ENCODE measurements at places on chromosomes 4 and X.

GRCh38 chr4:107133965-107134653 lies 98.0 kb upstream of the DKK2 start:
- no peak for DNase-seq

- DNase-seq, result no peak
These were observed 108.6 kb downstream of the CENPC start for GRCh38 chr4:67436742-67437141.

DNA sequence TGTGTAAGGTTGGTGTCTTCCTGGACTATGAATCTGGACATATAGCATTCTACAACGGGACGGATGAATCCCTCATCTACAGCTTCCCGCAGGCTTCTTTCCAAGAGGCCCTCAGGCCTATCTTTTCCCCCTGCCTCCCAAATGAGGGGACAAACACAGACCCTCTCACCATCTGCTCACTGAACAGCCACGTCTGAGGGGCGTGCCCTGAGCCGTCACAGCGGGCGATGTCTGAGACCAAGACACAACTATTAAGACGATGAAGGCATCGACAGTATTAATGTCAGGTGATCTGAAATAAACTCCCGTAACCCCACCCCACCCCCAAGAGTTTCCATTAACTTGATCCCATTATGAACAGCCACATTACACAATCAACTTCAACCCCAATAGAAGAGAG lies 7.9 kb downstream of the TRIML1 start:
- no peak for DNase-seq

DNA sequence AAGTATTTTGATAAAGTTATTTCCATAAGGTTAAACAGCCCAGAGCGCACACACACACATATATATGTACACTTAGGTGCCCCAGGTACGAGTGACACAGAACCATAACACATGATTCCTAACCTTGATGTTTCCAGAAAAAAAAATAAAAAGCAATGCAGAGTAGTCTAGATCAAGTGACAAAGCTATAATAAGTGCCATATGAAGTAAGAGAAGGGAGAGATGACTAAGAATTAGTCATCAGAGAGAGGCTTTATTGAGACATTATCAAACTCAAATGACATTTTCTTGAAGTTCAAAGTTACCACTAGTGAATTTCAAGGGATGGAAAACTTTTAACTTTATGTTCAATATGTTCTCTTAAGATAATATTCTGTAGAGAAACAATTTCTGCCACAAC lies 215.0 kb downstream of the HTR2C start:
- no peak for DNase-seq

DNA sequence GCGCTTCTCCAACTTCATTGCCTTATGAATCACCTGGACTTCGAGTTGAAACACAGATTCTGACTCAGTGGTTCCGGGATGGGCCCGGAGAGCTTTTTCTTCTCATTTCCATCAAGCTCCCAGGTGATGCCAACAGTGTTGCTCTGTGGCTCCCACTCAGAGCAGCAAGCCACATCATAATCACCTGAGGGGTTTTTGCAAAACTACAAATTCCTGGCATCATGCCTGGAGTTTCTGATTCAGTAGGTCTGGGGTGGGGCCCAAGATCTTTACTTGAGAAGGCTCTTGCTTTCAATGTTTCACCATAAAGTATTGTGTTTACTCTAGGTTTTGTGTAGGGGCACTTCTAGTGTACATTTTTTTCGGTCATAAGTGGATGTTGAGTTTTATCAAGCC lies 7.0 kb downstream of the MTM1 start:
- DNase-seq, result no peak

DNA sequence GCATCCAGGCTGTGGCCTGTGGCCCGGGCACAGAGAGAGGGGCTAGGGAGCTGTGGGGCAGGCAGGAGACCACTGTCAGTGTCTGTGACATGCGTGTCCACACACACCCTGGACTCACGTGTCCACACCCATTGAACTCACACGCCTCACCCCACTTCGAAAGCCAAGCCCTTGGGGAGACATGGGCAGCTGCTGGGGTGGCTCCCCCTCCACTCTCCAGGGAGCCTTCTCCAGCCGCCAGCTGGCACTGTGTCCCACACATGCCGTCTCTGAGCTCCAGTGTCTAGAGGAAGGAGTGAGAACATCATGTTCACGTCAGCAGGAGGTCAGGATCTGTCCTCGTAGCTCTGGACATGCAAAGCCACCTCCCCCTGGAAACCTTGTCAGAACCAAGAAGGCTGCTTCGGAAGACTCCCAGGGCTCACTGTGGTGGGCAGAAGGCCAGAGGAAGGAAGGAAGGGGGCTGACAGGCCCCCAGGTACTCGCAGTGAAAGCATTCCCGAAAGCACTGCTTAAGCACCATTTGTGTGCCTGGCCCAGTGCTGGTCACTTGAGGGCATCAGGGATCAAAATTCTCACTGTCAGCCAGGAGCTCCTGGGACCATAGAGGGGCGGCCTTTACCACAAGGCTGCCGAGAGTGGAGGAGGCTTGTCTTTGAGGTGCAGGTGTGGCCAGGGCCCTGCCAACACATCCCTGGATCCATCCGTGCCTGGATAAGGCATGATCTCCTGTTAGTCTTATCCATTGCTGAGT lies 61.4 kb downstream of the HTRA3 start:
- no peak for DNase-seq

DNA sequence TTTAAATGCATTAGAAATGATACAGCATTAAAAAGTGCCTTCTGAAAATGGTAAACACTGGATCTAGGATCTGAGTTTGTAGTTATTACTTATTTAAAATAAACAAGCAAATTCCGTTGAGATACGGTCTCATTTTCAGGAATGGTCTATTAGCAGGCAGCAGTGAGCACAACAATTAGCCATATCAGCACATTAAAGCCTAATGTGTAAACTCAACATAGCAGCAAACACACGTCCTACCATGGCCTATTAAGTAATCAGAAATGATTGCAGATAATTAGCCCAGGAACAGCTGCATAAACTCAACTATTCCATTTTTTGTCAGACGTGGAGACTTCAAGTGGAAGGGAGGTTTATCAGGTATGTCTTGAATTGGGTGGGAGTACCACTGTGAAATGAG lies 61.8 kb downstream of the NEIL3 start:
- DNase-seq, result no peak

- peak; percentile 21 for DNase-seq
These were observed 90.2 kb upstream of the SLITRK2 start for GRCh38 chrX:145727476-145727875.

Measured in hippocampal formation (tissue), 2 donors.